ENCODE measurements at places on chromosomes 11 and 22. TPM values are rescaled to one million over a fixed set of nuclear protein-coding genes. Genes with fewer than 3 reads are reported as not detected.

DNA sequence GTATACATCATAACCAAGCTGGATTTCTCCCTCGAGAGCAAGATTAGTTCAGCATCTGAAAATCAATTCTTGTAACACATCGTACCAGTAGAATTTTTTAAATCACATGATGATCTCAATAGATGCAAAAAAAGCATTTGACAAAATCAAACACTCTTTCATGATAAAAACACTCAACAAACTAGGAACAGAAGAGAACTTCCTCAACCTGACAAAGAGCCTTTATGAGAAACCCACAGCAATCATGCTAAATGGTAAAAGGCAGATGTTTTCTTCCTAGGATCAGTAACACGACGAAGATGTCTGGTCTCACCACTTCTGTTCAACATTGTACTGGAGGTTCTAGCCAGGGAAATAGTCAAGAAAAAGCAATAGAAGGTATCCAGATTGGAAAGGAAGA is 34.1 kb upstream of the TMPRSS4 start:
- DNase-seq = no peak

The STK33 gene
- total RNA-seq = 17.0 TPM

- DNase-seq = no peak
Observed at GRCh38 chr11:75319035-75319877, 32.2 kb downstream of the ARRB1 start.

The GSTP1 gene
- 1,200 TPM for total RNA-seq

DNA sequence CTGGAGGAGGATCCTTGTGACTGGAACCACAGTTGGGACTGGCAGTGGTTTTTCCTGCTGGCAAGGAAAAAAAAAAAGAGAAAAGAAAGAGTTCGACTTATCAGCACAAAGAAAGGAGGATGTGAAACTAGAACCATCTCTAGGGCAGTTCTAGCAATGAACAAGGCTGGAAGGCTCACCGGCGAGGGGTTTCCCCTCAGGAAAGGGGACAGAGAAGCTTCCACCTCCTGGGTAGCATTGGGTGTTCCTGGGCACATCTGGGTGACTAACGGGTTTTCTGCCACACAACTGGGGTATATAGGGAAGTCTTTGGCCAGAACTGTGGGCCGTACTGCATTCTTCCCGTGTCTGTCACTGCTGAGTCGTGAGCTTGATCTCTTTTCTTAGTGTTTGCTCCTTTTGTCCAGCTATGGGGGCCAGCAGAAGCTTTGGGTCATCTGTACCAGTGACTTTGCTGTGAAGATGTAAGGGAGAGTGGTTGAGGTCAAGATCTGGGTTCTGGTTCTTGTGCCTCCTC is 109.4 kb upstream of the OR4B1 start:
- DNase-seq = peak; percentile 83

The ASCL2 gene
- not detected for total RNA-seq

The SLC22A25 gene
- not detected for total RNA-seq

DNA sequence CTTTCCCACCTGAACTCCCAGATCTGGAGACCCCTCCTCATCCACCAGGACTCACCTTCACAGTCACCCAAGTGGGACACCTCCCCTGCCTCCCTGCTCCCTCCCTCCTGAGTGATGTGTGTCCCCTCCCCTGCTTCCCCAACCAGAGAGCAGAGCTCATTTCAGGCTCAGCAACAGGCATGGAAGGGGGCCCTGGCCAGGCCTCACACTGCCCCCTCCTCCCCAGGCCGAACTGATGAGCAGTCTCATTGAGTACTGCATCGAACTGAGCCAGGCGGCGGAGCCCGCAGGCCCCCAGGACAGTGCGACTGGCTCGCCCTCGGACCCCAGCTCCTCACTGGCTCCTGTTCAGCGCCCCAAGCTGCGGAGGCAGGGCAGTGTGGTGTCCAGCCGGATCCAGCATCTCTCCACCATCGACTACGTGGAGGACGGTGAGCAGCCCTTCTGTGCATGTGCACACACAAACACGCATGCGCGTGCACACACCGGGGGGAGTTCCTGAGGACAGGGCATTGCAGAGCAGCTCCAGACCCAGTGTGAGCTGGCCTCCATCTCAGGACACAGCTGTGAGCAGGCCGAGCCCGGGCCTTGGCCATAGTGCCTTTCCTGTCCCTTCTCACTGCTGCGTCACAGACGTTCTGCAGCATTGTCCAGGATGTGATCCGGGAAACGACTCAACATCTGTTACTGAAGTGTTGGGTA is 17.8 kb upstream of the NEAT1 start:
- DNase-seq = no peak
